ENCODE measurements at places on chromosomes 11 and 22.

- no peak for DNase-seq
Measured at GRCh38 chr11:128503245-128503991, 83.9 kb downstream of the ETS1 start.

DNA sequence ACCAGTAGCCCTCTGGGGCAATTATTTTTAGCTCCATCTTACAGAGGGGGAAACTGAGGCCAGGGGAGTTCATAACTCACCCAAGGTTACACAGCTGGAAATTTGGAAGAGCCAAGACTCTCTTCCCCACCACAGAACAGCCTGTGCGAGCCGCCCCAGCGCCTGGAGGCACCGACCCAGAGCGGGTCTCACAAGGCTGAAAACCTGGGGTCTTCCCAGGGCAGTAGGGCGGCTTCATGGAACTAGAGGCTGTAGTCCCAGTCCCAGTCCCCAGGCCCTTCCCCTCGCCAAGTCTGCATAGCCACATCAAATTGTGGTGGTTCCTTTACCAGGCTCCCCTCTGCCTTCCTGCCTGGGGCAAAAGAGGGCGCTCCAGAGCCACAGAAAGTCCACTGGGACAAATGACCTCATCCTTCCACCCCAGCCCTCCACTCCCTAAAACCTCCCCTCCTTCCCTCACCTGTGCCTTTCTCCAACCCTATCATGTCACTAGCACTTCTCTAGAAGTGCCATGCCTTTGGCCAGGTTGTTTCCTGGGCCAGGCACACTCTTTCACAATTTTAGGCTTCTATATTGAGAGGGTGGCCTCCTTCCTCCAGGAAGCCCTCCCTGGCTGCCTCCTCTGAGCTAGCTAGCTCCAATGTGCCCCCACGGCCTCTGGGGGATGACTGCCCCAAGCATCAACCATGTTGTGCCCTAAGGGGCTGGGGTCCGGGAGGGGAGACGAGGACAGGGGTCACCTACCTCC is 15.2 kb upstream of the CDC42EP1 start:
- DNase-seq, result no peak

- DNase-seq, result peak; percentile 72
Measured at GRCh38 chr22:42437488-42438292, 5.5 kb upstream of the NFAM1 start.

DNA sequence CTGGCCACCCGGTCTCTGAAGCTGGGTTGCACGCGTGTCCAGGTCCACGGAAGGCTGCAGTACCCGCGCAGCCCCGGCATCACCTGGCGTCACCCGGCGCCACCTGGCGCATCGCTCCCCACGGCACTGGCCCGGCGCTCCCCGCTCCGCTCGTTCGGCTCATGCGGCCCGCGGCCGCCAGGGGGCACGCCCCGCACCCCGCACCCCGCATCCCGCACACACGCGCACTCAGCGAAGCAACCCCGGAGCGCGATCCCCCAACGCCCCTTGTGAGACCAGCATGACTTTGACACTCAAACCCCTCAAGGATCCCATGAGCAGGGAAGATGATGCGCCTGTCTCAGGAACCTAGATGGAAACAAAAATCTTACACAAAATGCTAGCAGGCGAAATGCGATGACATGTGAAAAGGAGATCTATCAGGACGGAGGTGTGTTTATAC is 11.9 kb downstream of the B3GNT6 start:
- peak; percentile 25 for DNase-seq

GRCh38 chr11:2444821-2445745 is at the start of gene KCNQ1:
Gene KCNQ1, plus strand, starts transcription at chr11:2445008. Its CDS starts 91 bp downstream, at chr11:2445099.
- no peak for DNase-seq

DNA sequence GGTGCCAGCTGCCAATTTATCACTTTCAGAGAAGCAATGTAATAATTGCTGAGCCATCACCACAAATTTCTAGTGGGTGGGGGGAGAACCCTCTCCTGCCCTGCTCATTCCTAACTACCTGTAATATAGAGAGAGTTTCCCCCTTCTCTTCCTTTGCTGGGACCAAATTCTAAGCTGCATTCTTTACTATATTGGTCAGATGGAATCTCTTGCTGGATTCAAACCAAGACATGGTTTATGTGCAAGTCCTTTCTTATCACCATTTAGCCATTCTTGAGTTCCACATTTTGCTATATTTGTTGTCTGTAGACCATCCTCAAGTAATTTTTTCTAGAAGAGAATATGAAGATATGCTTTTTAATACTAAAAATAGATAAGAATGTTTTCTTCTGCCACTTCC is 452.1 kb downstream of the MN1 start:
- DNase-seq, result no peak

GRCh38 chr11:93288079-93288478 is 42.5 kb upstream of the DEUP1 start:
- no peak for DNase-seq

DNA sequence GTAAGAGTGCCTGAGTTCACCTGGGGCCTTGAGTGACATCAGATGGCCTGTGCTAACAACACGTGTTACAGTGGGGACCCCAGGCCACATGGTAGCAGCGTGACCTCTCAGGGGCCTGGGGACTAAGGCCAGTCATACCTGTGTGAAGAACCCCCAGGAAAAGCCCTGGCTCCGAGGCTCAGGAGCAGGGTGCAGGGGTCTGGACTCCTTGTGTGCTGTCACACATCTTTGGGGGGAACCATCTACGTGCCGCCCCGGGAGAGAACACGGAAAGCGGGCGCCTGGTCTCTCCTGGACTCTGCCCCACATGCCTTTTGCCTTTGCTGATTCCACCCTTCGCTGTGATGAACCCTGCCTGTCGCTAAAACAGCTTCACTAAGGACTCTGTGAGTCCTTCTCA is 48.7 kb downstream of the SHANK2 start:
- DNase-seq, result no peak

DNA sequence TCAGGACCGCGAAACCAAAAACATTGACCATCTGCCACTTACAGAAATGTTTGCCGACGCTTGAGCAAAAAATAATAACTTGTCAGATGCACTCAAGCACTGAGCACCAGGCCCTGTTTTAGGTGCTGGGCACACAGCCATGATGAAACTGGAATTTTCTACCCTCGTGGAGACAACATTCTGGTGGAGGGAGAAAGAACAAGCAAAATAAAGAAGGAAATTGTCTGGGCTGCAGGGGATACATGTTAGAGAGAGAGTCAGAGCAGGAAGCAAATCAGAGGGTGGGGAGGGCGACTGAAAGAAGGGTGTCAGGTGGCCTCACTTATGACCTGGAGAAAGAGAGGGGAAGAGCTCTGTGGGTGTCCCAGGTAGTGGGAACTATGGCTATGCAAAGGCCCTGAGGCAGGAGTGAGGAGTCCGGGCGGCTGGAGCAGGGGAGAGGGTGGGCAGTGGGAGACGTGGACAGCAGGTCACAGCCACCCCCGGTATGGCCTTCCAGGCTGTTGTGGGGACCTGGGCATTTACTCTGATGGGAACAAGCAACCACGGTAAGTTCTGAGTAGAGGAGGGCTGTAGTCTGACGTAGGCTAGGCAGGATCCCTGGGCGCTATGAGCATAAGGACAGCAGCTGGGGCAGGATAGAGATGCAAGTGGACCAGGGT is 78.8 kb downstream of the MYEOV start:
- DNase-seq, result no peak
